Urothelium cell line (cell line): ENCODE measurements at places on chromosomes 2 and 18.
A peak's percentile ranks its signal among the peaks of the same experiment; 100 is the strongest.

- DNase-seq, result no peak
Measured at GRCh38 chr2:36566887-36567286, 31.1 kb downstream of the FEZ2 start.

GRCh38 chr2:94870440-94871225 lies 597 bp upstream of the TEKT4 start:
- no peak for DNase-seq

- DNase-seq, result peak; percentile 74
Measured at GRCh38 chr2:47654790-47655562, 128.0 kb upstream of the MSH6 start.

GRCh38 chr18:2466978-2467377 lies 104.3 kb downstream of the METTL4 start:
- DNase-seq, result no peak

DNA sequence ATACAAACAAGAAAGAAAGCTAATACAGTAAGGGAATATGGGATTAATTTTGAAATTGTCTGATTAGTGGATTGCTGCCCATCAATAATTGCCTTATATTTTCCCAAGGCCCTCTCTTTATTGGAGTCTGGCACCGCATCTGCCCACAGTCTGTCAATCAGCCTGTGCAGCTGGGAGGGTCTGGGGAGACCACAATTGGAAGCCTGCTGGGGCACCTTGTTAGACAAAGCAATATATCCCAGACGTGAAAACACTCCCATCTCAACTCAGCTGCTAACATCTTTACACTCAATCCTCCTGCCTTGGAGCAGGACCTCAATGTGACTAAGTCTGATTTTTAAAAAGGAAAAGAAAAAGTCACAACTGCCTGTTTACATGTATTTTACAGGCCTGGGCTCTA lies 258.6 kb downstream of the SRBD1 start:
- no peak for DNase-seq

- peak; percentile 45 for DNase-seq
Measured at GRCh38 chr18:70288171-70288850, 534 bp upstream of the SOCS6 start.

- no peak for DNase-seq
Measured at GRCh38 chr2:72994282-72994990, 77.1 kb downstream of the SFXN5 start.

DNA sequence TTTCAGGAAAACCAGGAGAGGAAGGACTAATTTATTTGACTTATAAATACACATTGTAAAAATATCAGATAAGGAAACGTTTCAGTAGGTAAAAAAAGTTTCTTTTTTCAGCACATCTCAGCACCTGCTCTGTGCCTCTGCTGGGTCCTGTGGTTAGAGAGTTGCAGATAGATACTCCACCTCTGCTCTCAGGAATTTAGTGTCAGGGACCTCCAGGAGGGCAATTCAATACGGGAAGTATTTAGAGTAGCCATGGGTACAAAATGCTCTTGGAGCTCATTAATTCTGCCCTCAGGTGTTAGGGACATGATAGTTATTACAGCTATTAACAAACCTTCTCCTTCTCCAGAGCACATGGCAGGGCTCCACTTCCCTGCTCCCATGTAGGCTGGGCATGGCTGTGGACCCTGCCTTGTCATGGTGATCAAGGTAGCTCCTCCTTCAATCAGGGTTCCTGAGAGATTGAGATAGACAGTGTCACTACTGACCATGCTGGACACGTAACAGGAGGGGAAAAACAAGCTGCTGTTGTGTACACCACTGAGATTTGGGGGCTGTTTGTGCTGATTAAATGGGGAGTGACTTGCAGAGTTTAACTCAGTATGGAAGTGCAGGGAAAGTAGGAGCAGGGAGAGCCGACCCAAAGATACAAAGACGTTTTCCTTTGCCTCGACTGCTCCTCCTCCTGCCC lies 185.6 kb upstream of the COPS8 start:
- no peak for DNase-seq

DNA sequence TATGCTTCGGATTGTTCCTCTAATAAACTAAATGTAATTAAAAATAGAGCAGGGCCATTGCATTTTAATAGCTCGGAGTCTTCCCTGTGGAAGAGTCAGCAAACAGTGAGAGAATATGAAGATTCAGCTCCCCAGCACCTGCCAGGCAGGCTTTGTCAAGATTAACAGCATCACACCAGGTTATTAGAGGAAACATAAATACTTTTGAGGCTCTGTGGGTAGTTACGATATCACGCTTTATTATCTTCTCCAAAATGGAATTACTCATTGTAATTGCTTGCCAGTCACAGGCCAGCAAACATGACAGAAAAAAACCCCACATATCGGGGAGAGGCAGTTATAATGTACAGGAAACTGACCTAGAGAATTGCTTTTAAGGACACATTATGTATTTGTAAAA lies 303.9 kb downstream of the CPS1 start:
- no peak for DNase-seq

GRCh38 chr2:33111002-33111446 lies 164.3 kb downstream of the LTBP1 start:
- no peak for DNase-seq

GRCh38 chr2:181683518-181684453 lies 3.5 kb upstream of the NEUROD1 start:
- DNase-seq, result peak; percentile 83
